Tibial nerve (tissue), 4 donors: ENCODE measurements at places on chromosomes 6 and 20. TPM values are rescaled to one million over a fixed set of nuclear protein-coding genes. Genes with fewer than 3 reads are reported as not detected.

The TRIM31 gene
- not detected for total RNA-seq

The REM1 gene
- 5.9 TPM for total RNA-seq

The DLL1 gene
- total RNA-seq = 3.3 TPM

GRCh38 chr6:130547723-130548122 lies 181.9 kb downstream of the TMEM200A start:
- no peaks in the 10 kb centered on the region for H3K36me3 ChIP-seq
- DNase-seq = no peak
- H3K27ac ChIP-seq = no peak overlapping the region
- no peaks in the 10 kb centered on the region for H3K4me1 ChIP-seq

DNA sequence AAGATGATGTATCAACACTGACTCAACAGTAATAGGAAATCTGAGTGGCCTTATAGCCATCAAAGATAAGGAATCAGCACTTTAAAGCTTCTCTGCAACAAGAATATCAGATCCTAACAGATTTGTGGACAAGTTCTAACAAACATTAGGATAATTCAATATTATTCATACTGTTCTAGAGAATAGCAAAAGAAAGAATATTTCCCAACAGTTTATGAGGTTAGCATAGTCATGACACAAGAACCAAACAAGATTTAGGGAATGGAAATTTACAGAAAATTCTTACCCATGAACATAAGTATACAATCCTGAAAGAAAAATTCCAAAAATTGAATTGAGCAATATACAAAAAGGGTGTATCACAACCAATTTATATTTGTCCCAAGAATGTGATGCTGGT lies 64.3 kb upstream of the BTBD3 start:
- no peak for DNase-seq
- no peak overlapping the region for H3K27ac ChIP-seq
- no peaks in the 10 kb centered on the region for H3K36me3 ChIP-seq
- no peaks in the 10 kb centered on the region for H3K4me1 ChIP-seq

DNA sequence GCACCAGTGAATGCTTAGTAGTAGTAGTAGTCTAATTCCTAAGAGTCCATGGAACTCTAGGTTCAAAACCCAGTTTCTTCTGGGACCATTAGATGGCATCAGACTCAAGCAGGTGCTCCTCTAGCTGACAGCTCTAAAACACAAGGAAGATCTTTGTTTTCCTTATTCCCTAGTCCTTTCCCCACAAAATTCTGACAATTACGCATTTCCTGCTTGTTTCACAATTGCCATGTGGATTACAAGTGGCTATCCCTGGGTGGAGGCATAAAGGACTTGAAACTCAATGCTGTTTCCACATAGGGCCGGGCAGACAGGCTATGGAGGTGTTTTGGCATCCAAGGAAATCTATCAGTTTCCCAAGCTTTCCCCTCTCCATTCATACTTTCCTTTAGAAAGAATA lies 9.2 kb upstream of the HLA-DOB start:
- H3K27me3 ChIP-seq = no peaks in the 10 kb centered on the region
- no peak overlapping the region for H3K4me3 ChIP-seq
- no peak for DNase-seq

DNA sequence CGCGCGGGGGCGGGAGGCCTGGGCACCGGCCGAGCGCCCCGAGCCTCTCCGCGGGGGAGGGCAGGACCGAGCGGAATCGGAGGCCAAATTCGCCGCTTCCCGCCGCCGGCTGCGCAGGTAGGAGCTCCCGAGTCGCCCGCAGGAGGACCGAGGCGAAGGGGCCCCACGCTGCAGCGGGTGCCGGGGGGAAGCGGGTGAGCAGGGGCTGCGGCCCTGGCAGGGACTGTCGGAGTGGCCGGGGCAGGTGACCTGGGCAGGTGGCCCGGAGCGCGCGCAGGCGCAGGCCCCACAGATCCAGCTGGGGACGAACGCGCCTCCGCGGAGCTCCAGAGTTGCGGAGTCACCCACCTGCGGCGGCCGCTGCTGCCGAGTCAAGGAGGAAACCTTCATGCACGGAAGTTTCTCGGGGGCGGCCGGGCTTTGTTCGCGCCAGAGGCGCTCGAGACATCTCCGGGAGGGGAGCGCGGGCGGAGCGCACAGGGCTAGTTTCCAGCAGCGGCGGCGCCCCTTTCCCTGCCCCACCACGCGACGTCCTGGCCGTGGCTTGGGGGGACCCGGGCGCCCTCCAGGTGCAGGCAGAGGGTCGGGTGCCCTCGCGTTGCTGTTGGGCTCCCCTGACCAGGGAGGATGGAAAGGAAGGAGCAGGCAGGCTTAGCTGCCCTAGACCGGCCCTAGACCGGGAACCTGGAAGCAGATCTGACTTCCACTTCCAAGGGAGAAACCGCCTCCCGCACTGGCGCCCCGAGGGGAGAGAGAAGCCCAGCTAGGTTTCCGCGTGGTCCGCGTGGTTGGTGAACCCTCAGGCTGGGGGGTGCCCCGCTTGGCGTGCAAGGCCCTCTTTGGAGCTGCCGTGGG lies 590 bp downstream of the SLCO4A1 start:
- H3K4me1 ChIP-seq = peaks cover 60% of the 10 kb centered on the region
- no peaks in the 10 kb centered on the region for H3K36me3 ChIP-seq
- no peak for DNase-seq

GRCh38 chr20:38001173-38001875 lies 31.9 kb downstream of the TTI1 start:
- no peaks in the 10 kb centered on the region for H3K4me1 ChIP-seq
- H3K27ac ChIP-seq = no peak overlapping the region
- H3K36me3 ChIP-seq = peaks cover 89% of the 10 kb centered on the region
- DNase-seq = no peak
- no peaks in the 10 kb centered on the region for H3K27me3 ChIP-seq
- H3K4me3 ChIP-seq = no peak overlapping the region

- no peaks in the 10 kb centered on the region for H3K4me1 ChIP-seq
- no peaks in the 10 kb centered on the region for H3K36me3 ChIP-seq
- DNase-seq = no peak
- no peaks in the 10 kb centered on the region for H3K27me3 ChIP-seq
Measured at GRCh38 chr6:88547768-88548167, 381.6 kb upstream of the CNR1 start.

DNA sequence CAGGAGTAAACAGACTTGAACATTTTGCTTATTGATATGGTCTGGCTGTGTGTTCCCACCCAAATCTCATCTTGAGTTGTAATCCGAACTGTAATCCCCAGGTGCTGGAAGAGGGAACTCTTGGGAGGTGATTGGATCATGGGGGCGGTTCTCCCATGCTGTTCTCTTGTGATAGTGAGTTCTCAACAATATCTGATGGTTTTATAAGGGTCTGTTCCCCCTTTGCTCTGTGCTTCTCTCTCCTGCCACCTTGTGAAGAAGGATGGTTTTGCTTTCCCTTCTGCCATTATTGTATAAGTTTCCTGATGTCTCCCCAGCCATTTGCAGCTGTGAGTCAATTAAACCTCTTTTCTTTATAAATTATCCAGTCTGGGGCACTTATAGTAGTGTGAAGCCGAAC lies 40.0 kb downstream of the MYLIP start:
- H3K36me3 ChIP-seq = no peaks in the 10 kb centered on the region
- H3K27ac ChIP-seq = no peak overlapping the region
- H3K4me1 ChIP-seq = no peaks in the 10 kb centered on the region
- DNase-seq = no peak

DNA sequence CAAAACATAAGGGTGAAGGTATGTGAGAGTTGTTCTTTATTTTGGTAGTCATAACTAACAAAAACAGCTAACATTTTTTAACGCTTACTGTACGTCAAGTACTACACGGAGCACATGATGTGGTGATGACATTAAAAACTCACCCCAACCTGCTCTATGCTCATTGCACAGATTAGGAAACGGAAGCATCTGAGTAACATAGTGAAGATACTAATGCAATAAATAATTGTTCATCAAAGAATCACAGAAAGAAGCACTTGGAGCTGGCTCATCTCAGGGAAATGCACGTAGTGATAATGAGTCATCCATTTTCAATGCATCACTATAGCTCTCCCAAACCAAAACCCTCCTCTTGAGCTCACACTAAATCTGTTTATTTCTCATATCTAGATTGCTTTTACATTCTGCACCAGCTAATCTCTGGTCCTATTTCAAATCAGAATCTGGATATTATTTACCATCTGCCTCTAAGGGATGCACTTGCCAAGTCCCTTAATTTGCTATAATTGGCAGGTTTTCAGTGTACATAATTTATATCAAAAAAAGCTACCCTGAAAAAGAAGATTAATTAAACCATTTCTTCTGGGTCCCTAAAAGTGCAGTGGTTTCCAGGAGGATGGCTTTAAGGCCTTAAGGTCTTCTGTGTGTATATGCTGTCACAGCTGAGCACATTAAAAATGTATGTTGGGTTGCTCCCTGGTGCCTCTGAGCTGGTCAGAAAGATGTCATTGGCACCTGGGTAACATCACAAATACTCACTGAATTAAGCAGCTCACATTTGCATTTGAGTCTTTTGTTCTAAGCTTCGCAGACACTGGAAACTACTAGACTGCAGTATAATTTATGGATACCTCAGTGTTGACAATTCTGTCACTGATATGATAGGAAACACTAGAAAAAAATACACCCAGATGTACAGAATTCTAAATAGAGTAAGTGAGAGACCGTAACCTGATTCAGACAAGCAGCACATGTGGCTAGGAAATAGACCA lies 677.4 kb upstream of the CITED2 start:
- no peak for DNase-seq
- no peaks in the 10 kb centered on the region for H3K4me1 ChIP-seq
- H3K27ac ChIP-seq = no peak overlapping the region
- H3K36me3 ChIP-seq = no peaks in the 10 kb centered on the region
- H3K4me3 ChIP-seq = no peak overlapping the region
- H3K27me3 ChIP-seq = no peaks in the 10 kb centered on the region

DNA sequence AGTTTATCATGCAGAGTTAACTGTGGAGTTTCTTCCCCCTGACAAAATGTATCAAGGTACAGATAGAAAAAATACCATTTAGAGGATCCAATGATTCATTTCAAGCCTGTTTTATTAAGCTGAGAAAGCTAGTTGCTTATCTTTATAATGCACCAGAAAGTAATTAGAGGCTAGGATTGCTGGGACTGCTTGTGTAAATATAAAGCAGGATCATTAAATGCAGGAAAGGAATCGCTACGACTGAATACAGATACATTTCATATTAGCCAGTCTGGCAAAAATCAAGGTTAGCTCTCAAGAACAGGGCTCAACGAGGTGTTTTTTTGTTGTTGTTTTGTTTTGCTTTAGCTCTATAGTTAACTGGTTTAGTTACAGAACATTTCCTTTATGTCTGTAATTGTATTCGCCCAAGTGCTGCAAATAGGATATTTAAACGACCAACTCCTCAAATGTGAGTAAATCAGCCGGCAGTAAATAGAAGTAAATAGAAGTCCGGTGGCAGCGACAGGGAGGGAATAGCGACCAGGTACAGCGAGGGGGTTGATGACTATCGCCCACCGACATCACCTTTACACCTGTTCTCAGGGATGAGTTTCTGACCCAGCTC lies 748 bp downstream of the UBE2J1 start:
- H3K27me3 ChIP-seq = no peaks in the 10 kb centered on the region
- peaks cover 51% of the 10 kb centered on the region for H3K4me1 ChIP-seq
- peak overlapping the region; percentile 99 for H3K27ac ChIP-seq

DNA sequence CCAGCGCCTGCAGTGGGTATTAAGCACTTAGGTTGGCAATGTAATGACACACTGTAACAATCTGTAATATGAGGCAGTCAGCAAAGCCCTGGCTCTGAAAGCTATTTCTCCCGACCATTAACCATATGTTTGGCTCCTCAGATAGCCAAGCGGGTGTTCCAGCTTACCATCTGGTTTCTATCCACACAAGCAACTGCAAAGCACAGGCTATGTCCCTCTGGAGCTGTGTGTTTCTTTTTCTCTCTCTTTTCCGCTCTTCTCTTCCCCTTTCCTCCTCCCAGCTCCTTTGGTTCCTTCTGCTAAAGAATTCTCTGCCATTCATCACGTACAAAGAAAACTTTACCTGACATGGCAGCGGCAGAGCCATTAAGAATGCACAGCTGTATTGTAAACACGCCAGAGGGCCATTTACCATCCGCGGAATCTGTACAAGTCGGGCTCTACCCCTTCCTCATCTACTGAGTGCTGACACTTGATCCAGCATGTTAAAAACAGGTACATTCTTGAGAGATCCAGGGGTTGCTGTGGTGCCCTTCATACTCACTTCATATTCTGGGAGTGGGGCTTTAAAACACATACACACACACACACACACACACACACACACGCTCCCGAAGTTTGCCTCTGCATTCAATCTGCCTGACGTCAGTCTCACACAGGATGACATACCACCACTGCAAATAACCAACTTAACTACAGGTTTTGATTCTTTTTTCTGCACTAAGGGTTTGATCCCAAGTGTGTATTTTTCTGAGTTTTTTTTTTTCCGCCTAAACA lies 77.2 kb downstream of the BACH2 start:
- DNase-seq = no peak
- H3K4me3 ChIP-seq = no peak overlapping the region
- no peaks in the 10 kb centered on the region for H3K27me3 ChIP-seq
- H3K4me1 ChIP-seq = peaks cover 39% of the 10 kb centered on the region
- H3K27ac ChIP-seq = peak overlapping the region; percentile 80

DNA sequence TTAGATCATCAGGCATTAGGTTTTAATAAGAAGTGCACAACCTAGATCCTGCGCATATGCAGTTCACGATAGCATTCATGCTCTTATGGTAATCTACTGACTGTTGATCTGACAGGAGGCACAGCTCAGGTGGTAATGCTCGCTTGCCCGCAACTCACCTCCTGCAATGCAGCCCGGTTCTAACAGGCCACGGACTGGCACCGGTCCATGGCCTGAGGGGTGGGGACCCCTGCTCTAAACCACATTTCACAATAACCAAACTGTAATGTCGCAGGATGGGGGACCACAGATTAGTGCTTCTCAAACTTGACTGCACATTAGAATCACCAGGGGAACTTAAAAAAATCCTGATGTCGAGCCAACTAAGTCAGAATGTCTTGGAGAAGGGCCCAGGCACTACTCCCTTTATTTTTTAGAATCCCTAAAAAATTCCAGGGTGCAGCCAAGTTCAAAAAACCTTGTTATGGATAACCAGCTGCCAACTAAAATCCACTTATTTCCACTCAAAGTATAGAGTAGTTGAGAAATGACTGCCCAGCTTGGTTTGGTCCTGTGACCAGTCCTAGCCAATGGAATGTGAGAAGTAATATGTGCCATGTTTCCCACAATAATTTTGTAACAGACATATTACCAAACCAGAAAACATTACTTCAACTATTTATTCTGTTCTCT lies 3.1 kb downstream of the SHPRH start:
- H3K4me3 ChIP-seq = no peak overlapping the region
- peaks cover 17% of the 10 kb centered on the region for H3K4me1 ChIP-seq
- H3K27ac ChIP-seq = no peak overlapping the region
- no peaks in the 10 kb centered on the region for H3K36me3 ChIP-seq
- peak; percentile 10 for DNase-seq
